ENCODE measurements at places on chromosomes 11 and 22.

GRCh38 chr22:39593066-39593930 lies 22.7 kb downstream of the CACNA1I start:
- DNase-seq = no peak

DNA sequence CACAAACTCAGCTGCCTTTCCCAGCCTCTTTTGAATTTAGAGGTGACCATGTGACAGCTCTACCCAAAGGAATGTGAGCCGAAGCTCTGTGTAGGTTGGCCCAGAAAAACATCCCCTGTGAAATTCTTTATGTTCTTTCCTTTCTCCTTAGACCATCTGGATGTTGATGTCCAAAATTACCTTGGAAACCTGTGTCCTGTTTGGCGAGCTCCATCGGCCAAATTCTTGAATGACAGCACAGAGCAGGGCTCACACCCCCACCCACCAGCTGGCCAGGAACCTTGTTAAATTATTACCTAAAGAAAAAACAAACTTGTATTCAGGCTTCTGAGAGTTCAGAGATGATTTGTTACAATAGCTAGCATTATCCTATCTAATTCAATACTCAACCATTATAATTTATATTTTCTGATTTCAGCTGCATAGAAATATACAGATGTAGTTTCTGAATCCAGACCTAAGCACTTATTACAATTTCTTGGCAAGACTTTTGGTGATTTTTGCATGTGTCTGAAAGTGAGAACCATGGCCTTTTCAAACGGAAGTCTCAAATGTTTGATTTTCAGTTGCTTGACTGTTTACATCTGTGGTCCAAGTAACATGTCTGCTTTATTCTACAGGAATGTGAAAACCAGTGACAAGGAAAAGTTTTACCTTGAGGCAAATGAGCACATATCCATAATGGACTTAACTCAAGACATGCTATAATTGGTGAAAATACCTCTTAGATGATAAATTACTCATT lies 554.2 kb downstream of the NTM start:
- DNase-seq = no peak

DNA sequence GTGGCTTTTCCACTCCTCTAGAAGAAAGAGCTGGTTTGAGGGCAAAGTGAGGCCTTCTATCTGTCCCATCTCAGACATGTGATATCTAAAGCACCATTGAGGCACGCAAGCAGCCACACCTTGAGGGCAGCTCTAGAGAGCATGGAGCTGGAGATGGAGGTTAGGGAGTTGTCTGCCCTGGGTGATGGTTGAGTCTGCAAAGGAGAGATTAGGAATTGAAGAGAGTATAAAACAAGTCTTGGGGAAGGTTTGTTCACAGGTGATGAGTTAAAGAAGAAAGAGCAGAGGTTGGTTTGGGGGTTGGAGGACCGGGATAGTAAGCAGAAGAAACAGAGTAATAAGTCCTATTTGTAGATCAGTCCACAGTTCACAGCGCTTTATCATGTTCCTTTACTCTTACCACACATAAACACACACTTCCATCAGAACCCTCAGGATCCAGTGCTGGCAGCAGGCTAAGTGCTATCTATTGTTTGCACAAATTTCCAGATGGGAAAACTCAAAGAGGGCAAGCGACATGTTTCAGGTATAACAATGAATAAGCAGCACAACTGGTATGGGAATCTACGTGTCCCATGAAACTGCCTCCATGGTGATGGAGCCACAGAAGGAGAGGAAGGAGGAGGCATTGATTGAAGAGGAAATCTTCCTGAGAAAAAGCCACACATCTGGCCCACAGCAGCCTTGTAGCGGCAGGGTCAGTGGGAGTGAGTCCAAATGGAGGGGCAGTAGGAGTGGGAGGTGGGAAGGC lies 65.8 kb downstream of the RASSF10 start:
- no peak for DNase-seq

DNA sequence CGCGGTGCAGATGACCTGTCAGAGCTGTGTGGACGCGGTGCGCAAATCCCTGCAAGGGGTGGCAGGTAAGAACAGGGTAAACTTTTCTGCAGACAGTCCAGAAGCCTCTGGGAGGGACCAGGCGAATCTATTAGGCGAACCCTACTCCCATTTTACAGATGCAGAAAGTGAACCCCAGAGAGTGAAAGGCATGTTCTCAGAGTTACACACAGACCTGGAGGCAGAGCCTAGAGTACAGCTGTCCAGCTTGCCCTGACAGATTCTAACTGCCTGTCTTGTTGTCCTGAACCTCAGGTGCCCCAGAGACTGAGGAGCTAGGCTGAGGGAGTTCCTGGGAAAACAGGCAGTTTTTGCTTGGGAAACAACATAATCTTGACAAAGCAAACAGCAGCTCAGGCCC lies 665 bp downstream of the CCS start:
- no peak for DNase-seq

DNA sequence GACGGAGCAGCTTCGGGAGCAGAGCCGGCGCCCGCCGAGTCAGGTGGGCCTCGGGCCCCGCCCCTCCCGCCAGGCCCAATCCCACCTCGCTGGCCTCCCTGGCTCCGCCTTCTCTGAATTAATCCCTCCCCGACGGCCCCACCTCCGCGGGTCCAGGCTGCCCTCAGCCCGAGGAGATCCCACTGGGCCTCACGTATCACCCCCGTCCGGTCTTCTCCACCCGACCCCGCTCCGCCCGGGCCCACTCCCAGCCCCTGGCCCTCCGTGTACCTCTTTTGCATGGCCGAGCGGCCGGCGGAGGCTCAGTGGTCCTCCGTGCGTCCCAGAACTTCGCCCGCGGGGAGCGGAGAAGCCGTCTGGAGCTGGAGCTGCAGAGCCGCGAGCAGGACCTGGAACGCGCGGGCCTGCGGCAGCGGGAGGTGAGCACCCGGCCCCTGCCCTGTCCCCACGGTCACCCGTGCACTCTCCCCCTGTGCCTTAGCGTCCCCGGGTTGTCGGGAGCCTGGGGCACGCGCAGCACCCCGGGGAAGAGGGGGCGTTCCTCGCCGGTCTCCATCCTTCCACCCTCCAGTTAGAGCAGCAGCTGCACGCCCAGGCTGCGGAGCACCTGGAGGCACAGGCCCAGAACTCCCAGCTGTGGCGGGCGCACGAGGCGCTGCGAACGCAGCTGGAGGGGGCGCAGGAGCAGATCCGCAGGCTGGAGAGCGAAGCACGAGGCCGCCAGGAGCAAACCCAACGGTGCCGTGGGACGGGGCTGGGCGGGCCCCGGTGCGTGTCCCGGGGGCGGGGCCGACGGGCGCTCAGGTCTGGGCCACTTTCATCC lies 2.2 kb upstream of the CD151 start:
- DNase-seq = no peak

GRCh38 chr22:39236321-39237317 lies 8.2 kb downstream of the PDGFB start:
- DNase-seq = no peak

DNA sequence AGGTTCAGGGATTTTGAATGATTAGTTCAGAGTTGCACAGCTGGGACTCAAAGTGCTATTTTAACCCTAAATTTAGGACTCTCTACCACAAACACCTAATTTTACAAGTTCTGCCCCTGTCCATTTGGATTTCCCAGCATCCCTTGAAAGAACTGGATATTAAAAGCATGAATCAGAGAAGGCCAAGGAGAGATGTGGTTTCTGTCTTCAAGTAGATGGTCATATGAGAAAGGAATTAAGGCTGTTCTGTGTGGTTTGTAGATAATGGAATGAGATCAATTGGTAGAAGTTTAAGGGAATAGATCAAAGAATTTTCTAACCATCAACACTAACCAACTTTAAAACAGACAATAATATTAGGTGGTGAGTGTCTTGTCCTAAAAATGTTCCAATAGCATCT lies 106.4 kb upstream of the TENM4 start:
- no peak for DNase-seq

DNA sequence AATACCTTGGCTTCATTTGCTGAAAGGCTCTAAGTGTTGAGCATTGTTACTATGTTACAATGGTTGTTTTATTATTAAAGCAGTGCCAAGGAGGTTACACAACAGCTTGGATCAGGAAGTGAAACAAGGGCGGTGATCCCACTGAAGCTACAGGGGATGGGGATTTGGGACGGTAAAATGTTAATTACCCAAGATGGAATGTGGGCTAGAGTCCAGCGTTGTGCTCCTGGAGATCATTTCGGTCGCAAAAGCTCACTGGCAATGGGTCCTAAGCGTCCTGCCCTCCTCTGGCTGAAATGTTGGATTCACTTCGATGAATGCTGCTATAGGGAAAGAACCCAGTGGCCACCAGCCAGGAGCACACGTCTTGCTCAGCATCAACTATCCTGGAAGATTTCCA lies 48.3 kb downstream of the FAM83F start:
- DNase-seq = no peak

DNA sequence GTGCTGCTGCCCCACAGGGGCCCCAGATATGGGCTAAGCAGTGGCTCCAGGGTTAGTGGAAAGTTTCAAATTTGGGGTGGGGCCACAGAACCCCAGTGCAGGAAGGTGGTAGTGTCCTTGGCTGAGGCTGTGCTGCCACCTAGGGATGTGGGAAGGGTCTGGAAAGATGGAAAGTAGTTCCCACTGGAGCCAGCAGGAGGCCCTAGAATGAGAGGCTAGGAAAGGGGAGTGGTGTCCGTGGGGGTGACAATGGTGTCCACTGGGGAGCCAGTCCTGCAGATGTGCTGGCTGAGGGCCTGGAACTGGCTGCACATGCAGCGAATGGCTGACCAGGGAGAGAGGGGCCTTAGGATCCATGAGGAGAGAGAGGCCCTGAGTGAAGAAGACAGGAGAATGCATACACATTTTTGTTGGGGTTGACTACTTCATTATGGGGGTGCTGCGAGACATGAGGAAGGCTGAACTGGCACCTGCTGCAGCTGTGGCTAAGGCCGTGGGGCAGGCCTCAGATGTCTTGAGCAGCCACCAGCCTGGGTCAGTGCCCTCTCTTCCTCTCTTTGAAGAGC lies 21.1 kb downstream of the RFPL3 start:
- DNase-seq = peak; percentile 10

GRCh38 chr11:1536065-1536843 lies 35.8 kb downstream of the DUSP8 start:
- DNase-seq = no peak

- no peak for DNase-seq
These were observed 26.5 kb downstream of the MUC6 start for GRCh38 chr11:1009991-1010390.

DNA sequence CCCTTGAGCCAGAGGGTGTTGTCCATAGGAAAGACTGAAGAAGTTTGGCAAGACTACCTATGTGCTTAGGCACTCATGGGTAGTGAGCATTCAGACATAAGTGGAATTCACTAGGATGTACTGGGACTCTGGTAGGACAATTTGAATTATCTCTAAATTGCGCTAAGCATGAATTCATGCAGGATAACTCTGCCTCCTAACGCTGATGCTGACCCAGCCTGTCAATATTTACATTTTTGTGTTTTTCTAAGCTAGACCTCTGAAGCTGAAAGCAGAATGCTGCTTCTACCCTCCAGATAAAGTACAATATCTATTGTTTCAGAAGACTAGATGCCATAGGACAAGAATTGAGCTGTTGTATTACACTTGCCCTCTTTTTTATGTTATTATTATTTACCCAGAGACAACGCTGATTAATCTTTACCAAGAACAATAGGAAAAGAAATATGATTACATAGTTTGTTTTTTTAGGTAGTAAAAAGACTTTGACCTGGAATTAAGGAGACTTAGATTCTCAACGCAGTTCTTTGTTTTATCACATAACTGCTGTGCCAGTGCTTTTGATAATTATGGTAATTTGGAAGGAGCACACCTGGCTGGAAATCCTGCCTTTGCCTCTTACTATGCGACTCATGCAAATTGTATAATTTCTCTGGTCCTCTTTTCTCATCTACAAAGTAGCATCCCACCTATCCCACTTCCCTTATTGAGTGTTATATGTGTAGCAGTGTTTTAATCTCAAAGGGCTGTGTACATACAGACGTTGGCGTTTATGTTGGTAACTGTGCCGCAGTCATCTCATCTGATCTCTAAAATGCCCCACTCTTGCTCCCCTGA lies 21.2 kb upstream of the GRAMD1B start:
- no peak for DNase-seq

DNA sequence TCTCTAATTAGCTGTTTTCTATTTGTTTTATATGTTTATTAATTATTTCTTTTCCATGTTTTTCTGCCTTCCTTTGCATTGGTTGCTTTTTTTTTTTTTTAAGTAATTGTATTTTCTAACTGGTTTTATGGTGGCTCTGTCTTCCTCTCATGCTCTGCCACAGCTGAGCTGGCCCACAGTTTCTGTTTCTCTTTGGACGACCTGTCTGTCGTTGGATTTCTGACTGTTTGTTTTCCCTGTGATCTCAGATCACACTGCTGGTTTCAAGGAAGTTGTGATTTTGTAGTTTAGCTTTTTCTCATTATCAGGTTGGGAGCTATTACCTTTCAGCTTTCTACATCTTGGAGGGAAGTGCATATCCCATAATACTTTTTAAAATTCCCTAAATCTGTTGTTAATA lies 15.9 kb upstream of the OR6M1 start:
- no peak for DNase-seq

- DNase-seq = no peak
These were observed 186.2 kb downstream of the SPON1 start for GRCh38 chr11:14148653-14149273.

DNA sequence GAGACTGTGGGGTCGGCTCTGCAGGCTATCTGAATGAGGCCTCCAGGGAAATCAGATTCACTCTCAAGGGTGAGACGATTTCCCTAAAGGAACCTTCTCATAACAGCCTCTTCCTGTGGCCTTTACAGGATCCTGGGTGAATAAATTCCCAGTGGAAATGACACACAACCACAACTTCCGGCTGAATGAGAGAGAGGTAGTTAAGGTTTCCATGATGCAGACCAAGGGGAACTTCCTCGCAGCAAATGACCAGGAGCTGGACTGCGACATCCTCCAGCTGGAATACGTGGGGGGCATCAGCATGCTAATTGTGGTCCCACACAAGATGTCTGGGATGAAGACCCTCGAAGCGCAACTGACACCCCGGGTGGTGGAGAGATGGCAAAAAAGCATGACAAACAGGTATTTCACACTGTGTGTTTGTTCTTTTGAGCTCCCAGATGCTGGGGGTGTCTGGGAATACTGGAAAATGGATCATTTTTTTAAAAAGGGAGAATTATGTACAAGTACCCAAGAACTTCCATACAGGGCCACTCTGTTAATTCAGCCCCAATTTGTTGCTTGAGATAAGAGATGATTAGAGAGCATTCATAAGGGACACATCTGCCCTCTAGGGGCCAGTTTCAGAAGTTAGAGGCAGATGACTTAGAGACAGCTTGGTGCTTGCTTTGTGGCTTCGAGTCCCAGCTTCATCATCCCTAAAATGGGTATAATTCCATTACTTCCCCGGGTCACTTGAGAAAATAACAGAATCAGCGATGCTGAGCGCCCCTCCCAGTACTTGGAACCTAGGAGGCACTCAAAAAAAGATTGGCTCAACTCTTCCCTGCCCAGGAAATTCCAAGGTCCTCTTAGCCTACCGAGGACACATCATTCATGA lies 10.2 kb downstream of the SERPIND1 start:
- DNase-seq = no peak

- DNase-seq = no peak
These were observed 19.7 kb upstream of the IL17REL start for GRCh38 chr22:50032109-50032871.
